ENCODE measurements at places on chromosomes 2 and 18.

- no peak for DNase-seq
Measured at GRCh38 chr2:204170411-204170810, 233.8 kb downstream of the ICOS start.

DNA sequence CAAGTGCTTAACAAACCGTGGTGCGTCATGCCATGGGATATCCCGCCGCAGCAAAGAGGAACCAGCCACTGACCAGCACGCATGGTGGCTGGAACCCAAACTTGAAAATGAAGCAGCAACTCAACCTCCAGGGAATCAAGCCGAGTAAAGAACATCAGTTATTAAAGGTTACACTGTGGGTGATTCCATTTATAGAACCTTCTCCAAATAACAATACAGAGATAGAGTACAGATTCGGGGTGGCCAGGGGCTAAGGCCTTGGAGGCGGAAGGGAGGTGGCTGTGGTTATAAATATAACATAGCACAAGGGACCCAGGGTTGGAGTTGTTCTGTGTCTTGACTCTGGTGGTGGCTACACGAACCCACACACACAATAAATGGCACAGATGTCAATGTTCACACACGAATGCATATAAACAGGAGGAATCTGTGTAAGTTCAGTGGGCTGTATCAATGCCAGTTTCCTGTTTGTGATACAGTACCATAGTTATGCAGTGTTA lies 123.1 kb downstream of the EIPR1 start:
- DNase-seq, result no peak

- no peak for DNase-seq
Measured at GRCh38 chr18:5107988-5108387, 89.1 kb downstream of the AKAIN1 start.

DNA sequence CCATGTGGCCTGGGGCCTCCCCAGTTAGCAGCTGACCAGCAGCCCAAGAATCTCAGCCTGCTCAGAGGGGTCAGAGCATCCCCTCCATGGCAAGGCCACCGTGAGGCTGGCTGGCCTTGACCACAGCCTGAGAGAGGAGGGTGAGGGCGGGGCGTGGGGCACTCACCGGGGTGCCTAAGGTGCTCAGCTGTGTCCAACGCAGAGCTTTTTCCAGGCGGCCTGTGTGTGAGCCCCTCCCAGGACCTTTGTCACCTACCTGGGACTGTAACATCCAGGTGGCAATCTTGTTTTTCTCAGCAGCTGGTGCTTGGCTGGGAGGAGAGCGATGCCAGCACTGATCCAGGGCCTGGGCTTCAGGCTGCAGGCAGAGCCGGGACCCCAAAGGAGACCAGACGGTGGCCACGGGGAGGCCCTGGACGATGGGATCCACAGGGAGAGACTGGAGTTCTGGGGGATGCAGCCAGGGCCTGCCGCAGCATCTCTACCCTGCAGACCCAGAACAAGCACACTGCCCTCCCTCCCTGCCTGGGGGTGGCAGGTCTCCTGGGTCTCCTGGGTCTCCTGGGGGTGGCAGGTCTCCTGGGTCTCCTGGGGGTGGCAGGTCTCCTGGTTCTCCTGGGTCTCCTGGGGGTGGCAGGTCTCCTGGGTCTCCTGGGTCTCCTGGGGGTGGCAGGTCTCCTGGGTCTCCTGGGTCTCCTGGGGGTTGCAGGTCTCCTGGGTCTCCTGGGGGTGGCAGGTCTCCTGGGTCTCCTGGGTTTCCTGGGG lies 12.3 kb downstream of the SNED1 start:
- DNase-seq, result no peak

- DNase-seq, result no peak
Measured at GRCh38 chr18:52408800-52409302, 68.9 kb downstream of the DCC start.
